WTC11 (cell line): ENCODE measurements at places on chromosomes 7 and 10.
A peak's percentile ranks its signal among the peaks of the same experiment; 100 is the strongest.

DNA sequence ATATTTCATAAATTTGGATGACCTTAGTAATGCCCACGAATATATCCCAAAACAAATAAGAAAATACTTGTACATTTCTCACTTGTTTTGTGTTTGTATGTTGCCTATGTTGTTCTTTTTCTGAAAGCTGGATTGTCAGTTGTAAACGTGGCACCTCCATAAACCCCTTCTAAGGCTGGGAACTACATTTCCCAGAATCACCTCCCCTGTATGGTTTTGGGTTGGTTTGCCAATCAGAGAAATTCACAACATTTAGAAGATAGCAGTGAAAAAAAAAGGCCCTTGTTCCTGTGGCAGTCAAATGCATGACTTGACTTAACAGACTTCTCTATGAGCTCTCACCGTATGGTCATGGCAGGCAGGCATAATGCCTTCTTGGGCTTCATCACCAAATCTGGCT is 676.3 kb upstream of the STEAP1 start:
- DNase-seq, result no peak

- no peak for DNase-seq
These were observed 266.9 kb upstream of the NFE2L3 start for GRCh38 chr7:25885057-25885576.

GRCh38 chr7:881441-882234 is 5.3 kb downstream of the GET4 start:
- DNase-seq, result no peak

DNA sequence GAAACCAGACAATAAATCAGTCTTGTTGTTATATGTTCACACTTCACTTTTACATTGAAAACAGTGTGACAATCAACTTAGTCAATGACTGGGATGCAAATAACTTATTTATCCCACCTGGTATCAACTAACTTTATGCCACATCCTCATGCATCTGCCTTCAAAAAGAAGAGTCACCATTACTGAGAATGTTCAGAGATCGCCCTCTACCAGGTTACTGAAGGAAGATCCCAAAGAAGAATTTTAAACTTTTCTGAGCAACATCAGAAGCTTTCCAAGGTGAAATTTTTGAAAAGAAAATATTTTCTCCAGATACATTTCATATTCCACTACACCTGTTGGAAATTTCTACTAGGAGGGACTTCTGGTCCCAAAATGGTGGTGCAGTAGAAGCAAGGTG is 359.5 kb downstream of the PTPRN2 start:
- no peak for DNase-seq

DNA sequence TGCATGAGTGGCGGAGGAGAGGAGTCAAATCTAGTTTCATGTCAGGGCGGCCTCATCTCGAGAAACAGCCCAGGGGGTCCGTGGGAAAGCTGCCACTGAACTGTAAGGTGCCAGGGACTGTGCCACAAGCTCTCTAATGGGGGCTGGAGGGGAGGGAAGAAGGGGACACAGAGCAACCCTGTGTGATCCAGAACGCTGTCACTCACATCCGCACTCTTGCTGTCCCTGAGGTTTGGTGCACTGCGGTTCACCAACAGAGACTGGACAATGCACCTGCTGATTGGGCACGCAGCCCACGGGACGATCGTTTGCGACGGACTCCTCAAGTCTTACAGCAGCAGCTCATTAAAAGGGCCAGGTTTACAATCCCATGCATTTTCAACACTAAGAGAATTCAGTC is 47.7 kb downstream of the AMZ1 start:
- DNase-seq, result peak; percentile 8

- no peak for DNase-seq
These were observed 8.6 kb upstream of the LRRN3 start for GRCh38 chr7:111082351-111082750.

GRCh38 chr10:43402176-43402575 is 6.8 kb downstream of the HNRNPF start:
- DNase-seq, result no peak

- no peak for DNase-seq
These were observed 270.0 kb downstream of the TRIL start for GRCh38 chr7:28688174-28688573.

DNA sequence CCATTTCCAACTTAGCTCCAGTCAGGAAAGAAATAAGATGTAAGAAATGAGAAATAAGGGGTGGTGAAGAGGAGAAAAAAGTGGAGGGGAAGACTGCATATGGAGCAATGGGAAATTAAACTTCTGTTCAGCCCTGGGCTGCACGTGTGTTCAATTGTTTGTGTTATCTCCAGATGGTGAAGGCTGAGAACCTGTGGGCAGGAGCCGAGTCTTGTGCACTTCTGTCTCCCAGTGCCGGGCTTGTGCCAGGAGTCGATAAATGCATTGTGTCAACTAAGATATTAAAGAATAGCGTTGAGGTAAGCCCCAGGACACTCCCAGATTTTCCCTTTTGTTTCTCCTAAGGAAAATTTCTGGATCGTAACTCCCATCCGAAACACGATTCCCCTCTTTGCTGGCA is 98.2 kb downstream of the PRLHR start:
- no peak for DNase-seq

DNA sequence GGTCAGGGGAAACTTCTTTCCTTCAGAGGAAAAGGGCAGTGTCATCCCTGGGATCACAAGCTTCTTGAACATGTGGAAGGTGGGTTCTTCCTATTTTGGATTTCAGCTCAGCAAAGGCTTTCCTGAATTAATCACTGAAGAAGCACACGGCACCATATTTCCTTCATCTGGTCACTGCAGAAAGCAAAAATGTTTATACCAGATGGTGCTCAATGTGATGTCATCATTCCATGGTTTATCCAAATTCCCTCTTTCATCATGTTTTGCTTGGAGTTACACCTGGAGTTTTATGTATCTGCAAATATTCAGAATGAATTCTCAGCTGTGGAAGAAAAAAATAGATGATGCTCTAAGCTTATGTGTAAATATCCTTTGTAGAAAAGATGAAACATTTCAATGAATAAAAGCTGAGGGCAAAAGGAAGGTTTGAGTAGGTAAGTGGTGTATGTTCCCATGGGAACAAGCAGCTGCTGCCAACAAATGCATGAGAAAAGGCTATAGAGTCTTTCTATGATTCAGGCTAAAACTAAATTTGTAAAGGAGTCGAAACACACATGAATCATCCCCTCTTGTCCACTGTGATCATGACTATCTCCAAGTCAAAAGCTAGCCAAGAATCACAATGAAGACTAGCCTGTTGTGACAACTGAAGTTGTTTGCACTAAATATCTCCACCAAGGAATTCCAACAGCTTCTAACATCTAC is 26.9 kb upstream of the BPGM start:
- no peak for DNase-seq

GRCh38 chr10:10854725-10855124 is 162.9 kb upstream of the CELF2 start:
- no peak for DNase-seq

DNA sequence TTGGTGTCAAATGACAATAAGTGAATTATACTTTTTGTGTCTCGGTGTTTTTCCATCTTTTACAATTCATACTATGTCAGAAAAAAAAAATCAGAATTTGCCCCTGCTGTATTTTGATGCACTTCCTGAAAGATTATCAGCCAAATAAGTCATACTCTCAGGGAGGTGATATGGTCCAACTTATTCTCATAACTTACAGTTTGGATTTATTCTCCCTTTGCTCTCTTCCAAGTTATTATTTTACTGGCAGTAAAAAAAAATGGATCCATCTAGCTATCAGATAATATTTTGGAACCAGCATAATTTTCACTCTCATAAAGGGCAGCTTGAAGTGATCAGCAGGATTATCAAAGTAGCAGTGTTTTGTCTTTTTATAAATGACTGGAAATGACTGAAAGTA is 337.1 kb downstream of the BMPER start:
- DNase-seq, result no peak

- DNase-seq, result no peak
These were observed 326.5 kb upstream of the AOAH start for GRCh38 chr7:37050801-37051200.

GRCh38 chr10:127307338-127307737 is 110.9 kb upstream of the INSYN2A start:
- DNase-seq, result no peak

GRCh38 chr7:112997831-112998230 is 88.8 kb downstream of the GPR85 start:
- no peak for DNase-seq

- DNase-seq, result peak; percentile 55
These were observed 1.2 kb downstream of the FLNC start for GRCh38 chr7:128831178-128831993.

- no peak for DNase-seq
These were observed 99.3 kb upstream of the THSD7A start for GRCh38 chr7:11931307-11931706.

- DNase-seq, result no peak
These were observed 146.5 kb downstream of the ADK start for GRCh38 chr10:74297389-74298080.

DNA sequence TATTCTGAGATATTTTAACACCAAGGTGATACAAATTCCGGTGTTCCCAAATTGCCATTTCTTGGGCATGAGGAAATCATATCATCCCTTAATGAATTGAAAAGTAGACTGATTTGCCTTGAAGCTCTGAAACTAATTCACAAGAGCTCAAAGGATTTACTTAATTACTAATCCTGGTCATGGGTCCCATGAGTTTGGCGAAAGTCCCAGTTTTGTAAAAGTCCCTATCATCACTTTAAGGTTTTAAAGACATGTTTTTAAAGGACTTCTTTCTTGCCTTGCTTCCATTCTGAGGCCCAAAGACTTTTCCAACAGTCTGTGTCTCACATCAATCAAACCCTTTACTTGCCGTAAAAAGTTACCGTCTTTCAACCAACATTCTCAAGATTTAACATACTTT is 377.9 kb downstream of the DNAJB9 start:
- DNase-seq, result no peak

- DNase-seq, result no peak
These were observed 1028.3 kb downstream of the SORCS1 start for GRCh38 chr10:106136175-106136574.

- no peak for DNase-seq
These were observed 74.6 kb downstream of the PAXIP1 start for GRCh38 chr7:154928136-154929005.

- peak; percentile 42 for DNase-seq
These were observed 565 bp downstream of the STRIP2 start for GRCh38 chr7:129434675-129435318.

- DNase-seq, result no peak
These were observed 11.6 kb upstream of the ORAI2 start for GRCh38 chr7:102421706-102422240.

- no peak for DNase-seq
These were observed 147.1 kb downstream of the NEURL1 start for GRCh38 chr10:103640436-103641181.

DNA sequence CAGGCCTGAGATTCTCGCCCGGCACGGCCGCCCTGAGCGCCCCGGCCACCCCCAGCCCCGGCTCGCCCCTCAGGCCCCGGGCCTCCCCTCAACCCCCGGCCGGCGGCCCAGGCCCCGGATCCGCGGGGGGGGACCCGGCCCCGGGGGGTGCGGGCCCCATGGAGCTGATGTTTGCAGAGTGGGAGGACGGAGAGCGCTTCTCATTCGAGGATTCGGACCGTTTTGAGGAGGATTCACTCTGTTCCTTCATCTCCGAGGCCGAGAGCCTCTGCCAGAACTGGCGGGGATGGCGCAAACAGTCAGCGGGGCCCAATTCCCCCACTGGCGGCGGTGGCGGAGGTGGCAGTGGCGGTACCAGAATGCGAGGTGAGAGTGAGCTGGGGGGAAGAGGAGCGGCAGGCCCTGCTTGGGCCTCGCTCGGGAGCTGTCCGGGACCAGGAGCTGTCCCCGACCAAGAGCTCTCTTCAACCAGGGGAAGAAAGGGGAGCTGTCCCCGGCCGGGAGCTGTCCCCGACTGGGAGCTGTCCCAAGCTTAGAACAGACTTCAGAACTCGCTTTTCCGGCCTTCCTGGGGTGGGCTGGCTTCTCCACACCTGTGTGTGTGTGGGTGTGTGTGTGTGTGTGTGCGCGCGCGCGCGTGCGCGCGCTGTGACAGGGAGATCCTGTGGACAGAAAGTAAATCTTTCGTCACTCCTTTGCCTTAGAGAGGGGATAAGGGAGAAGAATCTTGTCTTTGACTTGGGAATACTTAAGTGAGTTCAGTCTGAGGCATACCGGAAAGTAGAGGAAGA is 510 bp downstream of the ZSWIM8 start:
- peak; percentile 43 for DNase-seq

GRCh38 chr7:105289704-105290103 is 99.0 kb downstream of the SRPK2 start:
- DNase-seq, result no peak

GRCh38 chr10:36118314-36118713 is 476.2 kb upstream of the FZD8 start:
- no peak for DNase-seq

DNA sequence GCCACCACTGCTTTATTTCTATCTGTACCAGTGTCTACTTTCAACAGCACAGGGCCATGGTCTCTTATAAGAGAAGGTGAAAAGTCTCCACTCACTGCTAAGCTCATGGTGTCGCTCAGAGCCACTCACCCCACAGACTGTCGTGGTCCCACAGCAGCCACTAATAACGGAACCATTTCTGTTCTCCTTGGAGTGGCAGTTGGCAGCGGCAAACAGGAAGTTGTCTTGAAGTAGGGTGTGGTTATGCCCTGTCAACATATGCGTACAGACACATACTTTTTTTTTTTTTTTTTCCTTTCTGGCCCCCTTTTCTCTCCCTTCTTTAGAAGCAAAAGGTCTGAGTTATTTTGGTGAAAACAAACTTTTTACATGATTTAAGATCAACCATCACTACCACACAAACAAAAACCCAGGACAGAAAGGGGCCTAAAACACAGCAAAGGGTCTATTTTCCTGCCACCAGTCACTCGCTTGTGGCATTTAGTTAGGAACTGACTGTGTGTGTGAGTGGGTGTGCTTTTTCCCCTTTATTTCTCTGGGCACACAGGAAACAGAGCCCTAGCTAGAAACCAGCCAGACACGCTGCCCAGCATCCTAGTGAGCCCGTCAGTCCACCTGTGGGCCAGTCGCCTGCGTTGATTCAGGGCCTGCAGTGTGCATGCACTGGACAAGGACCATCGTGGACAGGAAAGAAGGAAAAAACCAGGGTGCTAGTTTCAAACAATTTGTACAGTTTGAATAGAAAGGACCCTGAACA is 96.7 kb upstream of the EFCAB10 start:
- DNase-seq, result no peak

DNA sequence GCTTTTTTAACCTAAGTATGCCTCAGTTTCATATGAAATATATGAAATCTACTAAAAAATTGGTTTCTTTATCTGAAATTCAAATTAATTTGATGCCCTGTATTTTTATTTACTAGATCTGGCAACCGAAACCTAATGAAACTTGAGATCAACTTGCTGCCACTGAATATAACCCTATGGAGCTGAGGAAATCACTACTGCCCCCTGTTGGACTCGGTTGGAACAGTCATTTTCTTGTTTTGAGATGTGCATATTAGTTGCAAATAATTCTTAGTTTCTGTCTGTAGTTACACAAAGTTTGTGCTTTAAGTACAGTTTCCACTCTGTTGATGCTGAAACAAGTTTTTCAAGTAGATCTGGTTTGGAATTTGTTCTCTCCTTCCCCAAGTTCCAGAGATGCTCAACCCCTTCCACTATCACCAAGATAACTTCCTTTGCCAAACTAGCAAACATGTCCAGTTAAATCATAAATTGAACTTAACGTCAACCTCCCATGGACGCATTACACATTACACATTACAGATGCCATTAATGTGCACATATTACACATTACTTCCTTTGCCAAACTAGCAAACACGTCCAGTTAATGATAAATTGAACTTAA is 22.2 kb upstream of the EXOC4 start:
- peak; percentile 63 for DNase-seq
